ENCODE measurements at places on chromosomes 1 and 21.

GRCh38 chr1:27831568-27832410 lies 1.2 kb downstream of the PPP1R8 start:
- DNase-seq: no peak

DNA sequence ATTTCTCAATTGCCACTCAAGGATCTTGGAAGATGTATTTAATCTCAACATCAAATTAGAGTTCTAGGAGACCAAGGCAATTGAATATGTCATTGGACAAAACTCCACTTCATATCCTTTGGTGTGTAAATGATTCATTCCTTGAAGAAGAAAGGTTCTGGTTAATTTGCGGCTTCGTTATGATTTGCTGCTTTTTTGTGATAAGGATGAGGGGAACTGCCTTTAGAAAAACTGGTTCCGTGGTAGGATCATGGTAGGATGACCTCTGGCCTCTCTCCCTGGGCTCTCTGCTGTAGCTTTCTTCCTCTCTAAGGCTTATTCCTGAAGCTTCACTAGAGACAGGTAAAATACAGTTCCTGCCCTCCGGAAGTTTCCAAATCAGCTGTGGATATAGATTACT lies 51.5 kb upstream of the ERRFI1 start:
- no peak for DNase-seq

GRCh38 chr1:115338457-115338820 lies 390 bp upstream of the NGF start:
- DNase-seq: no peak

GRCh38 chr21:34091607-34092006 lies 18.2 kb downstream of the MRPS6 start:
- no peak for DNase-seq

- no peak for DNase-seq
These were observed 33.2 kb upstream of the CDC42BPA start for GRCh38 chr1:227351443-227351842.

GRCh38 chr1:229156872-229157271 lies 114.0 kb upstream of the RAB4A start:
- no peak for DNase-seq

GRCh38 chr1:204065174-204065985 lies 7.5 kb upstream of the SOX13 start:
- DNase-seq: no peak

- no peak for DNase-seq
These were observed 19.9 kb upstream of the LHX4 start for GRCh38 chr1:180210008-180210620.

DNA sequence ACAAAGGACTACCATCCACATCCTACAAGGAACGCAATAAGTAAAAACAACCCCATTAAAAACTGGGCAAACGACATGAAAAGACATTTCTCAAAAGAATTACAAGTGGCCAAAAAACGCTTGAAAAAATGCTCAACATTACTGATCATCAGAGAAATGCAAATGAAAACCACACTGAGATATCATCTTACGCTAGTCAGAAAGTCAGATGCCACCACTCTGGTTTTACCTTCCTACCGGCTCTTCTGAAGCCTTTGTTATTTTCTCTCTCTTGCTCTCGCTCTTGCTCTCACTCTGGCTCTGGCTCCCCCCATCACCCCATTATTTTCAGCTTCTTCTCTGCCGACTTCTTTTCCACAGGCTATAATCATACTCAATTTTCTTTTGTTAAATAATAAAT lies 38.8 kb downstream of the VPS45 start:
- no peak for DNase-seq

DNA sequence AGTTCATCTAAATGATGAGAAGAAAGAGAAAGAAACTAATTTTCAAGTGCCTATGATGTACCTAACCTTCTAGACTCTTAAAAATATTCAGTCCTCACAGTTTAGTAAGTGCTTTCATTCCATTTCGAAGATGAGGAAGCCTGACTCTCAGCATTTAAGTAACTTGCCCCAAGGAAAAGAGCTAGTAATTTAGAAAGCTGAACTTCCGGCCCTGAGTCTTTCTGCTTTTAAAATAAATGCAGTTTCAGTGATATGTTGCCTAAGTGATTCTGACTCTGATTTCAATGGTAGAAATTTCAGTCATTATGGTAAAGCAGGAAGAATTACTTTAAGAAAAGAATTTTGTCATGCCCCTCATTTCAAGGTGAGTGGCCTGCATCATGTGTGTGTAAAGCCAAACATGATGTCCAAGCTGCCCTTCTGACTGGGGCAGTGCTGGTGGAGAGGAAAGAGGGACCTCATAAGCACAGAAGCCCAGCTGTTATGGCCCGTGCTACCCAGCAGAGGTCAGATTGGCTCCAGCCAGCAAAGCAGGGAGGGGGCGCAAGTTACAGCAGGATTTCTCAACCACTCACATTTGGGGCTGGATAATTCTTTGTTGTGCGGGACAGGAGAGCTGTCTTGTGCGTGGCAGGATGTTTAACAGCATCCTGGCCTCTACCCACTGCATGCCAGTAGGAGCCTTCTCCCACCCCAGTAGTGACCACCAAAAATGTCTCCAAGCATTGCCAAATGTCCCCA lies 10.7 kb downstream of the ATP1A4 start:
- DNase-seq: no peak

GRCh38 chr1:87814573-87814972 lies 485.9 kb downstream of the LMO4 start:
- DNase-seq: no peak

DNA sequence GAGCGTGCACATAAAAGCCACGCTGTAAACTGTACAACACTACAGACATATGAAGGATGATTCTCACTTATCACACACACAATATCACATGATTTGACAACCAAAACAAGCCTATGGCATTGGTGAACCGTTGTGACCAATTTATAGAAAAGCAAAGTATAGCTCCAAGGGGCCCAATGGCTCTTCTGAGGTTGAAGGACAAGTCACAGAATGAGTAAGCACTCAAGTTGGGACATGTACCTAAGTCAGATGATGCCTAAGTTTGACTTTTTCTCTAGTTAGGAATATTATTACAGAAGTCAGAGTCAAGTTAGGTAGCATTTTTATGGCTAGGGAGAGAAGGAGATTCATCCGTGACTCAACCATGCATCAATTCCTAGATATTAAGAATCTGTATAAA lies 45.7 kb downstream of the PLPP3 start:
- no peak for DNase-seq

- DNase-seq: no peak
These were observed 6.1 kb upstream of the PLA2G5 start for GRCh38 chr1:20063861-20064292.

DNA sequence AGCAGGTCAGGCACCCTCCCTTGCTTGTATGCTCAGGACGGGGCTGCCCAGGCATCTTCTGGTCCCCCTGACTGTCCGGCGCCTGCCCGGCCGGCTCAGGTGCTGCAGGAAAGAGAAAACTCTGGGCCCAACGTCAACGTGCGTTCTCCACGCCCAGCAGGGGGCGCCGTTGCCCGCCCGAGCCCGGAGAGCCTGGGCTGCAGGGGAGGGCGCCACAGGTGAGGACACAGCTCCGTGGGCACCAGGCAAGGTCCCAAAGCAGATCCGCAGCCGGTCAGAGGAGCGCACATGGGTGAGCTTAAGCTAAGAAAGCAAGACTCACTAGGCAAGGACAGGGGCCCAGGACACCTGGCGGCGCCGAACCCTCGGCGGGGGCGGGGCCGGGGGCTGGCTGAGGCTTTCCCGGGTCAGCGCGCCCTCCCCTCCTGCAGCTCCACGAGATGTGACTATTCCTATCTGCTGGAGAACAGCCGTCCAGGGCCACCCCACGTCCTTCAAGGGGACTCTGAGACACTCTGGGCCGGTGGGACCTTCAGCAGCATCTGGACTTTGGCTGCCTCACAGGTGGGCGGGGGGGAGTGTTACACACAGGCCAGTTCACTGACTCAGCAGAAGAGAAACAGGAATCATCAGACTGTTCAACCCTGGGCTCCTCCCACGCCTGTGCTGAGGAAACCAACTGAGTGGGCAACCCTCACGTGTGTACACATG lies 29.3 kb downstream of the KRTAP10-1 start:
- peak; percentile 73 for DNase-seq

DNA sequence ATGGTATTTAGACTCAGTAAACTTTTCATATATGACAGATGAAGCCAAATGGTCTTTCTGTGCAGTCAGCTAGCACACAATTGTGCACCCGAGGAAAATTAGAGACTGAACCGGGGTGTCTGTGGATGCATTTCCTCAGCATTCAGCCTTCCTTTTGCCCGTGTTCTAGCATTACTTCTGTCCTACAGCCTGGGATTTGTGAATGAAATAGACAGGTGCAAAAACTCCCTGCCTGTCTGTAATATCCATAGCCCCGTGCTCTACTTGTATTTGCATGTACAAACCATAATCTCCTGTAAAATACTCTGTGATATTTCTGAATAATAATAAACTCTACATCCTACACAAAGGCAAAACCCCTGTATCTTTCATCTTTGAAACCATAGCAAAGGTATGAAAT lies 64.8 kb upstream of the LGALS8 start:
- no peak for DNase-seq

DNA sequence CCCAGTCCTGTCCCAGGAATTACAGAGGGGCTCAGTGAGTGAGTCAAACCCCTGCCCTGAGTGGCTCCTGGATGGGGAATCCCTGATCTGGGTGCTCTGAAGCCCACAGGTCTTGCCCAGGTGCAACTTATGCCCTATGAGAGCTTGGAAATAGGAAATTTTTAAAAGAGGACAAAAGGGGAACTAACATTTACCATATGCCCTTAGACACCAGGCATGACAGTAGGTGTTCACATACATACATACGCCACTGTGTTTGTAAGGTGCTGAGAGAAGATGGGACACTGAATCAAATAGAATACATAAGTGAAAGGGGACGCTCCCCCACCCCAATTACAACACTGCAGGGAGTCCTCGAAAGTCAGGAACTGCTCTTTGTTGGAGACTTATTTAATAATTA lies 1.4 kb downstream of the CFAP45 start:
- DNase-seq: no peak

DNA sequence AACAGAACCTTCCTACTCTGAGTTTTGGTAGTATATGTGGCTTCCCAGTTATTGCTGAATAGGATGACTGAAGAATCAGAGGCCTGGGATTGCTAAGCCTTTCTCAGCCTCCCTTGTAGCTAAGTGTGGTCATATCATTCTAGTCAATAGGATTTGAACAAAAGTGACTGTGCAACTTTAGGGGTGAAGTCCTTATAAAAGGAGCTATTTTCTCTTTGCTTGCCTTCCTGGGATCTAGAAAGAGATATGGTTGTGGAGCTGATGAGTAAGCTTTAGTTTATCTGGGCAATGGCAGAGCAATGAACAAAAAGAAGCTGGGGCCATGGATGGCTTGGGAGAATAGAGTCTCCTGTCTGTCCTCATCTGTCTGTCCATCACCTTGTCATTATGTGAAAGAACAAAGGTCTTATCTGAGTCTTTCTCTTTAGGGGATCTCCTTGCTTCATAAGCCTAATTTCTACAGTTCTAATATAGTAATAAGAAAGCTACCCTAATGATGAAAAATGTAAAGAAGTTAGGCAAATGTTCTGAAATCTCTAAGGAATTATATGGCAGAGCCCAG lies 91.5 kb downstream of the TENT5C start:
- no peak for DNase-seq

DNA sequence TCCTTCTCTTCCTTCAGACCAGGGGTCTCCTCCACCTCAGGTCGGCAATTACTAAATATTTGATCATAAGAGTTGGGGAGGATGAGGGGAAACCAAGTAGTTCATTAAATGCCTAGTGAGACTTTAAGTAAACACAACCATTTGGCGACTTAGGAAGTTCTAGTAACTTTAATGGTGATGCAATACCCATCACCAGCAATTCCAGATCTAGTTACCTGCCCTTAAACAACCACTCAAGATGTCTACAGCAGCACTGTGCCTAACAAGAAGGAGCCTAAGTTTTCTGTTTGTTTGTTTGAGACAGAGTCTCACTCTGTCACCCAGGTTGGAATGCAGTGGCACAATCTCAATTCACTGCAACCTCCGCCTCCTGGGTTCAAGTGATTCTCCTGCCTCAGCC lies 56.6 kb upstream of the L1TD1 start:
- no peak for DNase-seq

DNA sequence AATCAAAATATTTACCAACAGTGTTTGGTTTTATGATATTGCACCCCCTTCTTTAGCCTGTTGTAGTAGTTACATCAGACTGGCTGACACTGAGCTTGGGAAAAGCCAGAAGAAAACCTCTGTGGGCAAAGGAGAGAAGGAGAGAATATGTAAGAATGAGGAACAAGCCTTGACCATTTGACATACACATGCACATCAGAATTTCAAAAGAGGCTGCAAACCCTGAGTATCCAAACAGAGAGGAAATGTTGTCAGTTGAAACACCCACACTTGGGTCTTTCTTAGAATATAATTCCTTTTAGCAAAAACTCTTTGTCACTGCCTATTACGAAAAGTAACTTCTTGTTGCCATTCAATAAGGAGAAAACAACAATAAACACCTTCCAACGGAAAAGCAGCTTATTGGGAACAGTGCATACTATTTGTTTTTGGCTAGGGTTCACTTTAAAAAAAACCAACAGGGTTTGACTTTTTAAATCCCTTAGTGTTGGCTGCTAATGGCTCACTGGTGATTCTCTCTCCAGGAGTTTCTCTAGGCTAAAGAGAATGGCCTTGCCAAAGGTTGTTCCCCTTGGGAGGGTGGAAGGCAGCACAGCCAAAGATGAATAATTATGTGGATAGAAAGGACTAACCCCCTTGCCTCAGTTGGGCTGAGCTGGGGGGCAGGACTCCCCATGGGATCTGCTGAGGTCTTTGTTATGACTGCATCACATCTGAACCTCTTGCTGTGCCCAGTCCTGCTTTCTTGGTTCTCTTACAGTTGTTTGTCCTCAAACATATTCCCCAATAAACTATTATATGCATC lies 48.9 kb downstream of the GORAB start:
- DNase-seq: no peak

DNA sequence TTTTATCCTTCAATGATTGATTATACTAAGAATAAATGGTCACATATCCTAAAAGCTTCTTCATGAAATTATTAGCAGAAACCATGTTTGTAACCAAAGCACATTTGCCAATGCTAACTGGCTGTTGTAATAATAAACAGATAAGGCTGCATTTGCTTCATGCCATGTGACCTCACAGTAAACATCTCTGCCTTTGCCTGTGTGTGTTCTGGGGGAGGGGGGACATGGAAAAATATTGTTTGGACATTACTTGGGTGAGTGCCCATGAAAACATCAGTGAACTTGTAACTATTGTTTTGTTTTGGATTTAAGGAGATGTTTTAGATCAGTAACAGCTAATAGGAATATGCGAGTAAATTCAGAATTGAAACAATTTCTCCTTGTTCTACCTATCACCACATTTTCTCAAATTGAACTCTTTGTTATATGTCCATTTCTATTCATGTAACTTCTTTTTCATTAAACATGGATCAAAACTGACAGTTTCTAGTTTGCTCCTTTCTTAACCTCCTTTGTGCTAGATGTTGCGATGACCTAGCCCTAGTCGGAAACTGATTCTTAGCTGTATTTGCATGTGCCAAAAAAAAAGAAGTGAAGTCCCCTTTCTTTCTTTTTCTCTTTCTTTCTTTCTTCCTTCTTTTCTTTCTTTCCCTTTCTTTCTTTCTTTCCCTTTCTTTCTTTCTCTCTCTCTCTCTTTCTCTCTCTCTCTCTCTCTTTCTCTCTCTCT lies 45.1 kb downstream of the MAP3K7CL start:
- DNase-seq: no peak
